ENCODE measurements at places on chromosomes 1 and 21. TPM values are rescaled to one million over a fixed set of nuclear protein-coding genes. Genes with fewer than 3 reads are reported as not detected.

The EPHB2 gene
- total RNA-seq, result 13.1 TPM

GRCh38 chr21:46095814-46096595 lies 1.9 kb upstream of the COL6A2 start:
- H3K4me1 ChIP-seq, result peaks cover 6% of the 10 kb centered on the region
- H3K27ac ChIP-seq, result no peak overlapping the region
- H3K4me3 ChIP-seq, result peak overlapping the region; percentile 42
- peaks cover 29% of the 10 kb centered on the region for H3K36me3 ChIP-seq
- DNase-seq, result no peak
- peaks cover 7% of the 10 kb centered on the region for H3K27me3 ChIP-seq

GRCh38 chr1:25794325-25794724 lies 5.7 kb upstream of the SELENON start:
- H3K27me3 ChIP-seq, result peaks cover 4% of the 10 kb centered on the region
- DNase-seq, result no peak
- H3K27ac ChIP-seq, result no peak overlapping the region
- no peak overlapping the region for H3K4me3 ChIP-seq
- H3K4me1 ChIP-seq, result peaks cover 19% of the 10 kb centered on the region

- H3K4me3 ChIP-seq, result peak overlapping the region; percentile 60
- peaks cover 56% of the 10 kb centered on the region for H3K27me3 ChIP-seq
- DNase-seq, result no peak
- H3K27ac ChIP-seq, result no peak overlapping the region
Measured at GRCh38 chr1:110152133-110152785, 2.0 kb downstream of the SLC6A17 start.

DNA sequence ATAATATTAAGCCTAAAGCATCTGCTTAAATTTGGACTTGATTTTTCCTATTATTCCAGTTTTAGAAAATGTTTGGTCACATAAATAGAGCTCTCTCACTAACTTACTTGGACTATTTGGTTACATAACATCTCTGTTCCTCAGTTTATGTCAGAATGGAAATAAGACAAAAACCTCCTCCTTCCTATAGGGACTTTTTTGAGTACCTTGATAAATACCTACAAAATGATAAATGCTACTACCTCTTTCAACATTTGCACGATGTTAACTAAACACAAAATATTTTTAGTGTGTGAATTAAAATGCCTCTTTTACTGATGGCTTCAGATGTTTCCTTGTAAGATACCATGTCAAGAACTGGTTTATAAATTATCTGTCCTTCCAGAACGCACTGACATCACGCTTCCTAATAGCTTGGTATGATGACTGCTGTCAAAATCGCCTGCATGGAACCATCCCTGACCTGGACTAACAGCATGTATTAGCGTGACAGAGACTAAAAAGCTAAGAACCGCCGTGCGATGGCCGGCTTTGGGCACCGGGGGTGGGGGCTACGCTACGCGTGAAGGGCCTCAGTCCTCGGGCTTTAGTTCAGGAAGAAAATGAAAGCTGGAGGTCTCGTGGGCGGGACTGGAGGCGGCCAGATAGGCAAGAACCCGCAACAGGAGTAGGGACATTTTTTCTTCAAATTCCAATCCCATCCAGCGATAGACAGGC lies 133.2 kb upstream of the BARHL2 start:
- peaks cover 19% of the 10 kb centered on the region for H3K4me1 ChIP-seq
- peak overlapping the region; percentile 79 for H3K4me3 ChIP-seq
- DNase-seq, result peak; percentile 38
- H3K27me3 ChIP-seq, result peaks cover 74% of the 10 kb centered on the region
- H3K27ac ChIP-seq, result no peak overlapping the region
- H3K36me3 ChIP-seq, result no peaks in the 10 kb centered on the region

GRCh38 chr1:56524263-56524662 lies 55.1 kb downstream of the PLPP3 start:
- no peak for DNase-seq
- peaks cover 65% of the 10 kb centered on the region for H3K4me1 ChIP-seq
- no peak overlapping the region for H3K4me3 ChIP-seq
- no peak overlapping the region for H3K27ac ChIP-seq
- H3K27me3 ChIP-seq, result no peaks in the 10 kb centered on the region

The CD247 gene
- total RNA-seq, result 1.8 TPM

GRCh38 chr1:205978676-205979075 lies 24.5 kb downstream of the RAB7B start:
- 0 out of 2 replicates have a peak, but pooled peaks cover under 1% of the 10 kb centered on the region for H3K27me3 ChIP-seq
- H3K27ac ChIP-seq, result no peak overlapping the region
- no peak for DNase-seq
- no peak overlapping the region for H3K4me3 ChIP-seq

- H3K4me1 ChIP-seq, result peaks cover 32% of the 10 kb centered on the region
- no peak overlapping the region for H3K27ac ChIP-seq
- DNase-seq, result no peak
- H3K4me3 ChIP-seq, result no peak overlapping the region
- no peaks in the 10 kb centered on the region for H3K27me3 ChIP-seq
Measured at GRCh38 chr1:245184779-245185178, 30.0 kb downstream of the KIF26B start.

The SOX13 gene
- total RNA-seq, result 139 TPM

DNA sequence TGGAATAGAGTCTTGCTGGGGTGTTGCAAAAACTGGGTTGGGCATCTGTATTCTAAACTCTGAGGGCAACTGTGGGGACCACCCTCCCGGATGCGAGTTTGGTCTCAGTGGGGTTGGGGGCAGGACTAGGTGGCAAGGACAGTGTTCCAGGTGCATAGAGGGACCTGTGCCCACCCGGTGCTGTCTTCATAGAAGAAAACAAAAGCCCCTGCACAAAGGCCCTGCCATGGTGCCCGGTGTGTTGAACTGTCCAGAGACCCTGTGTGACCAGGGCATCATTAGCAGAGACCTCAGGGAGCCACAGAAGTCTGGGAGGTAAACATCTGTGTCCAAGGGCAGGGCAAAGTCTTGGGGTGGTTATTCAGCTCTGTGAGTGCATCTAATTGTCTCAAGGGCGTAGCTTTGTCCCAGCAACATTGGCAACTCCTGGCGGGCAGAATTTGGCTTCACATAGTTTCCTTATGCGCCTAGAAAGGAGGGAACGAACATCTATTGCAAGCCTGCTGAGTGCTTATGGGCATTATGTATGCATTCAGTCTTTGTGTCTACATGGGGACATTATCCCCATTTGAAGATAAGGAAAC lies 72.2 kb upstream of the IFFO2 start:
- no peak overlapping the region for H3K4me3 ChIP-seq
- peak; percentile 3 for DNase-seq

DNA sequence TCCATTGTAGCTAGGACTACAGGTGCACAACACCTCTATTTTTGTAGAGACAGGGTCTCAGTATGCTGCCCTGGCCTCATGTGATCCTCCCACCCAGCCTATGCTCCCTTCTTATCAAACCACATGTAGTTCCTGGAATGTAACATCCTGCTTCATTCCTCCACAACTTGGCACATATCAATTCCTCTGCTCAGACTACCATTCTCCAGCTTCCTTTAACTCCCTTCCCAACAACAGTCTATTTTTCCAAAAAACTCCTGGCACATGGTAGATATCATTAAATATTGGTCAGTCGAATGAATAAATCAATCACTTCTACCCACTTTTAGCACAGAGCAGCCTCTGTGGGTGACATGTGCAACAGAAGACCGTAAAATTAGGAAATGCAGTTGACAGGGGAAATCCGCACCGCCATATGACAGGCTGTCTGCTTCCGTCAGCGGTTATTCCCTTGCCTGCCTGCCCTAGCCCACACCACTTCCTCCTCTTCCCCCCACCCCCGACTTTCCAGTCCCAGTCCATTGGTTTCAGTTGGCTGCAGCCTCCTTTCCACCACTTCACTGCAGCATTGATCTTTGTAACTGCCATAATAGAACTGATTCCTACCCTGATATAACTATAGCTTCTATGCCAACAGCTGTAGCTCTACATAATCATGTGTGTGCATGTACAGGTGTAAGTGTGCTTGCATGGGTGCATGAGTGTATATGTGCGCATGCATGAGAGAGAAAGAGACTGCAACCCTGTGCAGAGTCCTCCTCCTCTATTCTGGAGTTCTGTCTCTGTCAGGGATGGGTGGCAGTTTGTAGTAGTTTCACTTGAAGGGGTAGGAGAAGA lies 6.8 kb upstream of the AKR1A1 start:
- DNase-seq, result peak; percentile 19
- no peaks in the 10 kb centered on the region for H3K27me3 ChIP-seq
- H3K4me3 ChIP-seq, result no peak overlapping the region
- H3K4me1 ChIP-seq, result peaks cover 11% of the 10 kb centered on the region

The PRXL2B gene
- total RNA-seq, result 47.8 TPM

DNA sequence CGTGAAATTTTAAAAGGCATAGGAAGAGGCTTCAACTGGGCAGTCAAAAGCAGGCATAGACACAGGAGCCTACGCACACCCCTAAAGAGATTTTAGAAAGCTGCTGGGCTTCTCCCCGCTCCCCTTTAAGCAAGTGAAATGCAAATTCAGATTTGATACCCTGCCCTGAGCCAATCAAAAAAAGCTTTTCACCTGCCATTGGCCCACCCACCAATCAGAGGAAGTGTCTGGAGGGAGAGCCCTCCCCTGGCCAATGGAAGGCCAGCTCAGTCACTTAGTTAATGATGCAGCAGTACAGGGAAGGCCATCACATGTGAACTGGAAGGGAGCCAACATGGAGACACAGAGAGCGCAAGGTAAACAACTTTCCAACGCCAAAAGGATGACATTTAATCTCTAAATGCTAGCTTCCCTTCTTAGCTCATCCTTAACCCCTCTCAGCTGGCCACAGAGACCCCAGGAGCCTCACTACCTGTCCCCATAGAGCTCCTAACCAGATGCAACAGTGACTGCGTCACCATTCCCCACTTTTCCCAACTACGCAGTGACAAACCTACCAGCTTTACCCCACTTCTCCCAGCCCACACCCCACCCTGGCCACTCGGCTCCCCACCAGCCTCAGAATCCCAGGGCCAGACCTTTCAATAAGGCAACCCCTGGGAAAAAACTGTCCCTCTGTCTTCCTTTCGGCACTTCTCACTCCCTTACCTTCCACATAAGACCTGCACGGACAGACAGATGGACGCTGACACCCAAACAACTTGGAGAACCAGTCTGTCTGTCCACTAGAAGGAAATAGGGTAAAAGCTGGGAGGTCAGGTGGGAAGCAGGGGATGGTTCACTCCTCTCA lies 71.0 kb downstream of the CD46 start:
- peaks cover 19% of the 10 kb centered on the region for H3K4me1 ChIP-seq
- H3K27ac ChIP-seq, result peak overlapping the region; percentile 12
- DNase-seq, result no peak
- no peak overlapping the region for H3K4me3 ChIP-seq
- H3K36me3 ChIP-seq, result no peaks in the 10 kb centered on the region
- no peaks in the 10 kb centered on the region for H3K27me3 ChIP-seq

GRCh38 chr1:119358636-119359035 lies 9.9 kb upstream of the HAO2 start:
- H3K27me3 ChIP-seq, result peaks cover 7% of the 10 kb centered on the region
- no peak overlapping the region for H3K4me3 ChIP-seq
- no peak overlapping the region for H3K27ac ChIP-seq
- peaks cover 38% of the 10 kb centered on the region for H3K4me1 ChIP-seq
- no peak for DNase-seq

The DMRTB1 gene
- 0.17 TPM for total RNA-seq

DNA sequence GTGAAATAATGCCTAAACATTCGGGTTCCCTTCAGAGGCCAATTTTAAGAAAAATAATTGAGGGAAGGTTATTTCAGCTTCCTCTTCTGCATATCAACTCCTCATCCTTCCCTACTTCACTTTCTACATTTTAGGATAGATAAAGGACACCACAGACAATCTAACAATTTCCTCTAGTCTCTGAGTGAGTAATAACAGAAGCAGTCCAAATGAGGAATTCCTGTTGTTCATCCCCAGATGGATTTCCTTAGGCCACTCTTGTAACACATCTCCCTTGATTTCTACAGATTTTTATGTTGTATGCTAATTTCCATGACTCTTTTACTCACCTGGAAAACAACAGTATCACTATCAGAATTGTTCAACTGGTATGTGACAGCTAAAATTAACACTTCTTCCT lies 87.7 kb upstream of the LYPLAL1 start:
- DNase-seq, result no peak
- H3K27me3 ChIP-seq, result no peaks in the 10 kb centered on the region
- H3K4me1 ChIP-seq, result no peaks in the 10 kb centered on the region
- no peak overlapping the region for H3K27ac ChIP-seq
- no peak overlapping the region for H3K4me3 ChIP-seq

- H3K27ac ChIP-seq, result no peak overlapping the region
- H3K27me3 ChIP-seq, result peaks cover 37% of the 10 kb centered on the region
- DNase-seq, result no peak
- H3K4me1 ChIP-seq, result no peaks in the 10 kb centered on the region
- H3K36me3 ChIP-seq, result peaks cover 7% of the 10 kb centered on the region
Measured at GRCh38 chr1:232335741-232336293, 294.1 kb downstream of the SIPA1L2 start.

GRCh38 chr1:53731779-53732305 lies 7.1 kb downstream of the GLIS1 start:
- H3K4me3 ChIP-seq, result no peak overlapping the region
- H3K27ac ChIP-seq, result no peak overlapping the region
- H3K27me3 ChIP-seq, result peaks cover 31% of the 10 kb centered on the region
- DNase-seq, result no peak

The GJA9 gene
- total RNA-seq, result not detected

DNA sequence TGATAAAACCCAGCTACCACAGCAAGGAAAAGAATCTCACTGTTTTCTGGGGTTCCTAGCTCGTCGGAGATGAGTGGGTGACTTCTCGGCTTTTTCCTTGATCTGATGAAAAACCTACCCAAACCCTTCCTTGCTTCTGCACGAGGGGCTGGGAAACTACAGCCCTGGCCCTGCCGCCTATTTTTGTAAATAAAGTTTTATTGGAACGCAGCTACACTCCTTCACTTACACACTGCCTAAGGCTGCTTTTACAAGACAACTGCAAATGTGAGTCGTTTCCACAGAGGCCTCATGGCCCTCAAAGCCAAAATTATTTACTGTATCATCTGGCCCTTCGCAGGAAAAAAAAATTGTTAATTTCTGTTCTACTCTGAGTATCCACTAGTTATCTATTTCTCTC lies 116.0 kb upstream of the TMPRSS2 start:
- no peaks in the 10 kb centered on the region for H3K27me3 ChIP-seq
- no peaks in the 10 kb centered on the region for H3K4me1 ChIP-seq
- no peak overlapping the region for H3K4me3 ChIP-seq
- DNase-seq, result no peak
- no peaks in the 10 kb centered on the region for H3K36me3 ChIP-seq

The APOBEC4 gene
- not detected for total RNA-seq

- DNase-seq, result no peak
- H3K4me1 ChIP-seq, result no peaks in the 10 kb centered on the region
- no peak overlapping the region for H3K27ac ChIP-seq
- no peak overlapping the region for H3K4me3 ChIP-seq
Measured at GRCh38 chr21:42150474-42151085, 68.4 kb upstream of the ABCG1 start.

All from WTC11 (cell line).